ENCODE measurements at places on chromosomes 12 and 14.

- DNase-seq = no peak
Measured at GRCh38 chr12:122138181-122138580, 35.8 kb downstream of the IL31 start.

- no peak for DNase-seq
Measured at GRCh38 chr12:103821773-103822172, 19.3 kb downstream of the NT5DC3 start.

- DNase-seq = no peak
Measured at GRCh38 chr14:76653875-76654572, 107.2 kb upstream of the VASH1 start.

DNA sequence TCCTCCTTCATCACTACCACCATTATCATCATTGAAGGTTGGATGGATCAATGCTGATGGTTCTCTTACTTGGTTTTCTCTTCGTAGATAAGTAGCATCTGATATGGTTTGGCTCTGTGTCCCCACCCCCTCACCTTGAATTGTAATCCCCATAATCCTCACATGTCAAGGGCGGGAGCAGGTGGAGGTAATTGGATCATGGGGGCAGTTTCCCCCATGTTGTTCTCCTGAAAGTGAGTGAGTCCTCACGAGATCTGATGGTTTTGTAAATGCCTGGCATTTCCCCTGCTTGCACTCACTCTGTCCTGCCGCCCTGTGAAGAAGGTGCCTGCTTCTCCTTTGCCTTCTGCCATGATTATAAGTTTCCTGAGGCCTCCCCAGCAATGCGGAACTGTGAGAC is 172.4 kb upstream of the PWP1 start:
- no peak for DNase-seq

GRCh38 chr14:32552766-32553165 is 223.7 kb downstream of the AKAP6 start:
- no peak for DNase-seq

DNA sequence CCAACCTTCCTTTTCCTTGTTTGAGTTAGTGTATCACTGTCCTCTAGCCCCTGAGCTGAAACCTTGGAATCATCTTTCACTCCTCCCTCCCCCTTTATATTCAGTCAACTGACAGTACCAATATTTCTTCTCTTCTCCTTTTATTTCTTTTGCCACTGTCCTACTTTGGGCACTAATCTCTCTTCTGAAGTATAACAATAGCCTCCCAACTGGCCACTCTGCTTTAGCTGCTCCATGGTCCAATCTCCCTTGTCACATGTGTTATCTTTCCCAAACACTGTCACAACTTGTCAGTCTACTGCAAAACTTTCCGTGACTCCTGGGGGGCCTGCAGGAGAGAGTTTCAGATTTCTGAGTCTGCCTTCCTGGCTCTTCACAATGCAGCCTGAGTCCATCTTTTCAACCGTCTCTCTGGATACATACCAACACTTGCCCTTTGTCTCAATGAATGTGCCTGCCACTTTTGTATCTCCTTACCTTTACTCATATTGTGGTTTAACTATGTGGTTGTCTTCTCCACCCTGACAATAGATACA is 471.2 kb downstream of the DIO2 start:
- no peak for DNase-seq

DNA sequence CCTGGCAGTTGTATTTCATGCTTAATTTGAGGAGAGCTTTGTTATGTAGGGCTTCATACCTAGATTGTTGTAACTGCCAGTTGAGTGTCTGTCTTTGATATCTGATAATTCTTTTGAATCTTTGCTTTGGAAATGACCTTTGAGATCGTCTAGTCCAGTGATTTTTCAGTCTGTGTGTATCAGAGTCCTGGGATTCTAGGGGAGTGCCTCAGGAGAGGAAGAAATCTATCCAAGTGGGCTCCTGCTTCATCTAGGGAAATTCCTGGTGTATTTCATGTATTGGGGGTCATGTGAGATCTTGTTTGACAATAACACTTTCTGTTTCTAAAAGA is 98.6 kb downstream of the FIGNL2 start:
- DNase-seq = no peak

DNA sequence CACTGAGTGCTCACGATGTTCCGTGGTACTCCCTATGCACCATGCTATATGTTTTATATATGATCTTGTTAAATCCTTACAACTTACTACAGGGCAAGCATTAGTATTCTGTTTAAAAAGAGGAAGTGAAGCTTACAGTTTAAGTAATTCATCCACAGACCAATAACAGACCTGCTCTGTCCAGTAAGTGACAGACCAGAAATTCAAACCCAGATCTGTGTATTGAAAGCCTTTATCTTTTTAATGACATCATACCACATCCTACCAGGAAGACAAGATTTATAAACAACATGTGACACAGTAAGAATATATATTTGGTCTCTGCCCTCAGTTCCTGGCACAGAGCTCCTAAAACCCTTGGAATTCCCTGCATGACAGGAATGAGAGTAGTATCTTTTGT is 206.5 kb downstream of the STXBP6 start:
- DNase-seq = no peak

DNA sequence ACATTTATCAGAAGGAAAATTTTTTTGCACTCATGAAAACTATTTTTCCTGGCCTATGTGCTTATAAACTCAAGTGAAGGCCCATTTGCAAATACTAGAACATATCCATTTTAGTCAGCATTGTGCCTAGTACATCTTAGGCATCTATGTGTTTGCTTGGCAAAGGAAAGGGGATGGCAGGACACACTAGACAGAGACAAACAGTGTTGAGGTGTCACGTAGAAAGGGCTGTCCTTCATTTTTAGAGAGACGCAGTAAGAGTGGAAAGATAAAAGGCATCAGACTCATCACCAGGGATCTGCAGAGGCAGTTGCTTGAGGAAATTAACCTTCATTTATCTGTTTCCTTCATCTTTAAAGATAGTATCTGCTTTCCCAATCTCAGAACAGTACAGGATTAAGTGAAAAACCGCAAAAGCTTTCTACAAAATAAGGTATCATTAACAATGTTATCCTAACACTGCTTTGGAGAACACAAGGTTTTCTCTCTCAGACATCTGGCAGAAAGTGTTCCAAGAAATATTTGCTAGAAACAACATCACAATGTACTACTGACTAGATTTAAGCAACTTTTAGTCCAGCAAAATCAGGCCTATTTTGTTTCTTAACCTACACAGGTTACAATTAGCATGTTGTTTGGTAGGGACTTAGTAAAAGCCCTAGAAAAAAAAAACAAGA is 2.0 kb downstream of the YBX3 start:
- peak; percentile 39 for DNase-seq
